Thymus (tissue), 14 donors: ENCODE measurements at places on chromosomes 12 and 14. TPM values are rescaled to one million over a fixed set of nuclear protein-coding genes. Genes with fewer than 3 reads are reported as not detected.

- H3K27ac ChIP-seq = no peak overlapping the region
- no peaks in the 10 kb centered on the region for H3K27me3 ChIP-seq
- H3K4me3 ChIP-seq = no peak overlapping the region
- H3K36me3 ChIP-seq = peaks cover 20% of the 10 kb centered on the region
- peaks cover 3% of the 10 kb centered on the region for H3K4me1 ChIP-seq
These were observed 6.4 kb downstream of the RAD52 start for GRCh38 chr12:943051-943450.

- no peaks in the 10 kb centered on the region for H3K27me3 ChIP-seq
- no peak overlapping the region for H3K27ac ChIP-seq
- no peaks in the 10 kb centered on the region for H3K36me3 ChIP-seq
- no peak for DNase-seq
- no peaks in the 10 kb centered on the region for H3K4me1 ChIP-seq
These were observed 83.0 kb downstream of the EPS8 start for GRCh38 chr12:15706010-15706676.

DNA sequence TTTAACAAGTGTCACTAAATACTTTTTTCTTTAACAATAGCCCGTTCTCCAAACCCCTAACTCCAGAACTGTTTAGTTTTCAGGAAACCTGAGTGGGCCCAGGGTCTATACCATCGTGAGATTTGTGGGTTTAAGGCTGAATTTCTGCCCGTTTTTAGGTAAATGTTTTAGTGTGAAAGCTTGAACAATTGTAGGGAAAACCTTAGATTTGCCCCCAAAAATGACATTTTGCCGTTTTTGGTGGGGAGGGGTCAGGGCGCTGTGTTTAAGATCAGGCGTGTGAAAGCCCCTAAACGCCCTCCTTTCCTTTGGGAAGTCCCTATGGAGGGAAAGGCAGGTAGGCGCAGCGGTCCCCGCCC lies 320 bp upstream of the PRPF39 start:
- DNase-seq = peak; percentile 17
- no peaks in the 10 kb centered on the region for H3K36me3 ChIP-seq
- H3K4me3 ChIP-seq = peak overlapping the region; percentile 92

GRCh38 chr12:64103825-64104740 lies 118.0 kb downstream of the KICS2 start:
- H3K4me3 ChIP-seq = no peak overlapping the region
- H3K27ac ChIP-seq = no peak overlapping the region
- no peaks in the 10 kb centered on the region for H3K36me3 ChIP-seq

DNA sequence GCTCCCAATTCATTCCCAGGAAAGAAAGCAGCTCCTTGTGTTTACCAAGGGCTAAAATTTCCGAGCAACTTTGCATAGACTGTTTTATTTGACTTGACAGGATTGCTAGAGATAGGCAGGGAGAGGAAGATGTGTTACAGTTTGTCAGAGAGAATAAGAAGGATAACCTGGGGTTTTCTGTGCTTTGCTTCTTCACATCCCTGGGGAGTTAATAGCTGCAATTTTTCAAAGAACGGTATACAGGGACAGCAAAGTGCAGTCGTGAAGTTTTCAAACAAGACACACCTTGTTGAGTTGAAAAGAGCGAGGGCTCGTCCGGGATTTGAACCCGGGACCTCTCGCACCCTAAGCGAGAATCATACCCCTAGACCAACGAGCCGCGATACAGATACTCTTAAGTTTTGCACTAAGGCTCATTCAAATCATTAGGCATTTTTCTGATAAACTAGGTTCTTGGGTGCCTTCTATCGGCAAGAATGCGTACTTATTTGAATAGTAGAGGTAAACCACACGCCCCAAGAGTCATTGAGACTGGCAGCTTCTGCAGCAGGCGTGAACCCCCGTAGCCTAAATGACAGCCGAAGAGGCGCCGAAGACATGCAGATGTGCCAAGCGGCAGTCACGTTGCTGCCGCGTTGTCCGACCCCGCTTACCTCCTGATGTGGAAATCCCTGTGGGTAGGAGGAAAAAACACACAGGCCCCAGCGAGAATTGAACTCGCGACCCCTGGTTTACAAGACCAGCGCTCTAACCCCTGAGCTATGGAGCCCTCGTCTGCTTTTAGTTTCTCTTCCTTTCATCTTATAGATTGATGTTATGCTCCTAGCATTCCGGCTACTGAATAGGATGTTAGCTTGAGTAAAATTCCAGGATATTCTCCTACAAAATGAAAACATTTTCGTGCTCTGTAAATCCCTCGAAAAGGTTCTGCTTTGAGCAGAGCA lies 22.2 kb upstream of the RNASE12 start:
- peaks cover 3% of the 10 kb centered on the region for H3K4me1 ChIP-seq
- peaks cover 37% of the 10 kb centered on the region for H3K27me3 ChIP-seq
- H3K27ac ChIP-seq = peak overlapping the region; percentile 18

DNA sequence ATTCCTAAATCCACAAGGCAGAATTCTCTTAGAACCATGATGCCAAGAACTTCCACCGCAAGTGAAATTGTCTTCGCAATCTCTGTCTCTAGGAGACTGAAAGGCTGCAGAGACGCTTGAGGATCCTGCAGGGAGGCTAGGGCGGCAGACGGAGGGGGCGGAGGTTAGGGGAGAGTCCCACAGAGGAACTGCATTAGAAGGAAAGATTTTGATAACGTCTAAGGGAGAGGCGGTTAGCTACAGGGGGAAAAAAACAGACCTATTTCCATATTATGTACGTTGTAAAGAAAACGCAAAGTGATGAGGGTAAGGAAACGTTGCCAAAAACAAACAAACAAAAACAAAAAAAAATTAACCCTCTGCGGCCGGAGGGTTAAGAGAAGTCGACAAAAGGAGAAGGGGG lies 595 bp downstream of the KLHL28 start:
- peaks cover 19% of the 10 kb centered on the region for H3K4me1 ChIP-seq
- no peaks in the 10 kb centered on the region for H3K27me3 ChIP-seq
- H3K27ac ChIP-seq = peak overlapping the region; percentile 99
- DNase-seq = no peak
- H3K36me3 ChIP-seq = no peaks in the 10 kb centered on the region
- H3K4me3 ChIP-seq = peak overlapping the region; percentile 95

DRAM1 gene
- total RNA-seq = 8.2 TPM

DNA sequence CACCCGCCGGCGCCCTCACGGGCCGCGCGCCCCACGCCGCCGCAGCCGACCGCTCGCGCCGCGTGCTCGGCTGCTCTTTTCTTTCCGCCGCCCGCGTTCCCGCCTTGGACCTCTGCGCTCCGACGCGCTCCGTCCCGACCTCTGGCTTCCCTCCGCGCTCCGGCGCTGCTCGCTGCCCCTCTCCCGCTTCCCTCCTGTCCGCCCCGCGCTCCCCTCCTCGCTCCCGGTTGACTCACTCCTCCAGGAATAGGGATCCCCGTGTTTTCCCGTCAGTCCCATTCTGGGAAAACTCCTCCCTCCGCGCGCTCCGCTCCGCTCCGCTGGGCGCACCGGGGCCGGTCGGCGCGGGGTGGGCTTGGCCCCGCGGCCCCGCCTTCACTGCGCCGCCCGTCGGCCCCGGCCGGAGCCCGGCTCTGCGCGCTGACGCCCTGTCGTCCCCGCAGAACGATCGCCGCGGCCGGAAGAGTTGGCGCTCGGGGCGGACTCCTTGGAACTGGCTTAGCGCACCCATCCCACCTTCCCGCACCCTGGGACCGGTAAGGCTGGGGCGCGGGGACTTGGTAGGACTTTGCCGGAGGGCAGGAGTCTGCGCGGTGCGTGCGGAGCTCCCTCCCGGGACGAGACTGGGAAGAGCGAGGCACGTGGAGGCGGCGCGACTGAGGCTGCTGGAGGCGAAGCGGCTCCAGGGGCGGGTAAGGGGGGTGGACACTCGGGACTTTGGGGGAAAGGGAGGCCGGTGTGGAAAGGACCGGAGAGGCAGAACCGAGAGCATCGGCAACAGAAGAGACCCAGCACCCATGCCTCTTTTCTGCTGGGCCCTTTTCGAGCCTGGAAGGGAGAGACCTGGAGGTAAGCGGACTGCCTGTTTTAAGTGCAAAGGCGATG lies 550 bp downstream of the TEAD4 start:
- DNase-seq = no peak
- no peak overlapping the region for H3K4me3 ChIP-seq

- H3K4me1 ChIP-seq = no peaks in the 10 kb centered on the region
- no peaks in the 10 kb centered on the region for H3K27me3 ChIP-seq
- no peak overlapping the region for H3K4me3 ChIP-seq
- DNase-seq = no peak
- no peak overlapping the region for H3K27ac ChIP-seq
- no peaks in the 10 kb centered on the region for H3K36me3 ChIP-seq
These were observed 180.6 kb upstream of the NUDT4 start for GRCh38 chr12:93197067-93197593.

GRCh38 chr12:48990552-48990951 lies 8.6 kb downstream of the DDN start:
- no peaks in the 10 kb centered on the region for H3K36me3 ChIP-seq
- H3K4me1 ChIP-seq = no peaks in the 10 kb centered on the region
- peaks cover 42% of the 10 kb centered on the region for H3K27me3 ChIP-seq

DNA sequence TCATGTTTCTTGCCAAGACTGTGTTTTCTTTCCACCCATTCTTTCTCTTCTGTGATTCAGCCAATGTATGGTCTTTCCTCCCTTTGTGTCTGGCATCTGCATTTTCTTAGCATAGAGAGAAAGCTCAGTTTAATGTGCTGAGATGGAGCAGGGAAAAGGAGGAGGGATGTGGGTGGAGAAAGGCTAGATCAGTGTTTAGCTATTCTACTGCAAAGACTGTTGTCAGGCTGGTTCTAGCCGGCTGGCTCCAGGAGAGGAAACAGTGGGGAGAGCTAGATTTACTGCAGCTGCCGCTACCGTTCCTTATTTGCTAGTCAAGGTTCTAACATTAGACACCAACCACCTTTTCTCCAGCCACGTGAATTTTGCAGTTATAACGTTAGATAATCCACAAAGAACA lies 5.2 kb upstream of the RIMKLB start:
- no peaks in the 10 kb centered on the region for H3K27me3 ChIP-seq
- H3K4me3 ChIP-seq = no peak overlapping the region
- H3K27ac ChIP-seq = peak overlapping the region; percentile 88
- H3K36me3 ChIP-seq = no peaks in the 10 kb centered on the region
- peak; percentile 75 for DNase-seq
- H3K4me1 ChIP-seq = peaks cover 6% of the 10 kb centered on the region

DNA sequence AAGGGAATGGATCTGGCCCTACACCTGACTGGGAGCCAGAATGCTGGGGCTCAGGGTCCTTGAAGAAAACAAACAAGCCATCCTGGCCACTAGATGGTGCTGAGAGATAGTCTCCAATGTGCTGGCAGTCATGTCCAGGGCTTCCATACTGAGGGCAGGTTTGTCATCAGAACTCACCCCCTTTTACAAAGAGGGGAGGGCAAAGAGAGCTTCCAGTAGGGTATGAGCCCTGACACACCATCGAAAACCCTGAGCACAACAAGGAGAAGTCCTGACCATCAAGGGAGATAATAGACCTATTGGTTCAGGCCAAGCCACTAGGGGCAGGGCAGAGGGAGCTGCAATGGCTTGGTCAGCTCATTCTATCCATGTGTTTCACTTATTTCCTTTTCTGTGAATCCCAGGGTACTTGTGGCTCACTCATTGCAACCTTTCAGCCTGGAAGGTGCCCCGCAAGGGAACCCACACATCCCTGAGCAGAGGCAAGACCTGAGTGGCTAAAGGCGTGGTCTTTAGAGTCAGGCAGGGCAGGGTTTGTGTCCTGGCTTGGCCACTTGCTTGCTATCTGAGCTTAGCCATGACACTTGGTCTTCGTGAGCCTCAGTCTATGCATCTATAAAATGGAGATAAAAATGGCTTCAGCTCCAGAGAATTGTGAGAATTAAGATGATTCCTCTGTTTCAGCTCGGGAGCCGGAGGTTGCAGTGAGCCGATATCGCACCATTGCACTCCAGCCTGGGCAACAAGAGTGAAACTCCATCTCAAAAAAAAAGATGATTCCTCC lies 6.2 kb upstream of the PLEKHH1 start:
- H3K27ac ChIP-seq = no peak overlapping the region
- peaks cover 8% of the 10 kb centered on the region for H3K27me3 ChIP-seq
- no peaks in the 10 kb centered on the region for H3K36me3 ChIP-seq
- H3K4me1 ChIP-seq = no peaks in the 10 kb centered on the region
- peak; percentile 77 for DNase-seq

DNA sequence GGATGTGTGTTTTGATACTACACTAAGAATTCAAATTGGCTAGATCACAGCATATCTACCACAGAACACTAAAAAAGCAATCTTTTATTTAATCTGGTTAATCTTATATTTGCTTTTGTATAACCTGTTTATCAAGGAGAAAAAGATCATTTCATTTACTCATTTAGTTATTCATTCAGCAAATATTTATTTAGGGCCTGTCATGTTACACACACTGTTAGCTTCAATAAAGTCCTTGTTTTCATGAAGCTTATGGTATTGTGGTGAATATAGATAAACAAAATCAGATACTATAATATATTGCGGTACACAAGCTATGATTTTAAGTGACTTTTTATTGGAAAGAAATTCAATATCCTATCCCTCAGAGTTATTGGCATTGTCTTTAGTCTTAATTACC lies 350.8 kb downstream of the LRFN5 start:
- no peaks in the 10 kb centered on the region for H3K4me1 ChIP-seq
- H3K27me3 ChIP-seq = no peaks in the 10 kb centered on the region
- H3K4me3 ChIP-seq = no peak overlapping the region
- H3K27ac ChIP-seq = no peak overlapping the region
- no peak for DNase-seq

- no peaks in the 10 kb centered on the region for H3K27me3 ChIP-seq
- peaks cover 3% of the 10 kb centered on the region for H3K4me1 ChIP-seq
- no peak overlapping the region for H3K4me3 ChIP-seq
- H3K27ac ChIP-seq = no peak overlapping the region
- DNase-seq = no peak
These were observed 61.7 kb downstream of the DGLUCY start for GRCh38 chr14:91175291-91176201.
